H1 (cell line): ENCODE measurements at places on chromosomes 7 and 10. TPM values are rescaled to one million over a fixed set of nuclear protein-coding genes. Genes with fewer than 3 reads are reported as not detected.
A peak's percentile ranks its signal among the peaks of the same experiment; 100 is the strongest.

- peak; percentile 41 for DNase-seq
Measured at GRCh38 chr7:99037327-99037940, 106.5 kb downstream of the SMURF1 start.

DNA sequence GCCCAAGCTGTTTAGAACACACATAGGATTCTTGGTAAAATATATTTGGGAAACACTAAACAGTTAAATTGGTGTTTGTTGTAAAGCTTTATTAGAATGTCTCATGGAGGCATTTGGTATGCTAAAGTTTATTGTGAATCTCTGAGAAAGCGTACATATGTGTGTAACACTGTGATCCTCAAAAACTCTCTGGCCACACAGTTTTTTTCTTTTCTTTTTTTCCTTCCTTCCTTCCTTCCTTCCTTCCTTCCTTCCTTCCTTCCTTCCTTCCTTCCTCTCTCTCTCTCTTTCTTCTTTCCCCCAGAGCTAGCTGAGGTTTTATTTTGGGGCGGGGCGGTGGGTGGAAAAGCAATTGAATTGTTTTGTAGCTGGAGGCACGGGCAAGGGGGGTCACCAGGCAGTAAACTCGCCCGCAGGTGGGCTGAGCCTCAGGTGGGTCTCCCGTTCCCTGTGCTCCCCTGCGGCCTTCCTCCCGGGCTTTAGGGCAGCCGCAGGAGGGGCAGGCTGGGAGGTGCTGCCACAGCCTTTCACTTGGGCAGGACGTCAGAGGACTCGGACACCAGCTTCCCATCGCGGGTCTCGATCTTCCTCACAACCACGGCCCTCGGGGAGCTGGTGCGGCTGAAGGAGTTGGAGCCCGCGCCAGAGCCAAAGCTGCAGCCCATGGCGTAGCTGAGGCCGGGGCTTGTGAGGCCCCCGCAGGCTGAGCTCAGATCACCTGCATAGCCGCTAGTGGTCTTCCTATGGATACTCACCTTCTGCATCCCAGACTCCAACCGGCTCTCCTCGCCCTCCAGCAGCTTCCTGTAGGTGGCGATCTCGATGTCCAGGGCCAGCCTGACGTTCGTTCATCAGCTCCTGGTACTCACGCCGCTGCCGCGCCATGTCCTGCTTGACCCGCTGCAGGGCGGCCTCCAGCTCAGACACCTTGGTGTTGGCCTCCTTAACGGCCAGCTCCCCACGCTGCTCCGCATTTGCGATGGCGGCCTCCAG lies 459.0 kb downstream of the GATA3 start:
- DNase-seq = peak; percentile 9

DNA sequence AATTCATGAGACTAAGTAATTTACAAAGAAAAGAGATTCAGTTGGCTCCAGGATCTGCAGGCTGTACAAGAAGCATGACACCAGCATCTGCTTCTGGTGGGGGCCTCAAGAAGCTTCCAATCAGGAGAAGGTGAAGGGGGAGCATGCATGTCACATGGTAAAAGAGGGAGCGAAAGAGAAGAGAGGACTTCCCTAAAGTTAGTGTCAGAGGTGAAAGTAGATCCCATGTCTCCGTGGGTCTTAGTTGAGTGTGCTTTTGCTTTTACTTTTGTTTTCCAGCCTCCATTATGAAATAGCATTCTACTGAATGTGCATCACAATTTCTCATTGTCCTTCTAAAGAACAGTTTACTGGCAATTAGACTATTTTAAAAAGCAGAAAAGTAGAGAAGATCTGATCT lies 213.6 kb upstream of the FZD1 start:
- DNase-seq = no peak

DNA sequence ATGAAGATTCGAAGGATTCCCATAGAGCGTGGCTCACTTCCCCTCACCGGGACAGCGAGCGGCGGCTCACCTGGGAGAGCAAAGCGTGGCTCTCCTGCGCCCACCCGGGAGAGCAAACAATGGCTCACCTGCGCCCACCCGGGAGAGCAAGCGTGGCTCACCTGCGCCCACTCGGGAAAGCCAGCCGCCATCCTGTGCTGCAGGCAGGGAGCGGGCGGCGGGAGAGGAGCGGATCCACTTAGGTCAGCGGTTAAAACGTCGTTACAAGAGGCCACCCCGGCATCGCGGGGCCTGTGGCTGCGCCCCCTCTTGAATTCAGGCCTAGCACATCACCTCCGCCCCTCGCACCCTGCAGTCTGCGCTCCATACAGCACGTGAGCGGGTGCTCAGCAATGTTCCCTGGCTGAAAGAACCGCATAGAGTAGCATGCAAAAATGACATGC lies 461 bp upstream of the FIGNL1 start:
- no peak for DNase-seq

DNA sequence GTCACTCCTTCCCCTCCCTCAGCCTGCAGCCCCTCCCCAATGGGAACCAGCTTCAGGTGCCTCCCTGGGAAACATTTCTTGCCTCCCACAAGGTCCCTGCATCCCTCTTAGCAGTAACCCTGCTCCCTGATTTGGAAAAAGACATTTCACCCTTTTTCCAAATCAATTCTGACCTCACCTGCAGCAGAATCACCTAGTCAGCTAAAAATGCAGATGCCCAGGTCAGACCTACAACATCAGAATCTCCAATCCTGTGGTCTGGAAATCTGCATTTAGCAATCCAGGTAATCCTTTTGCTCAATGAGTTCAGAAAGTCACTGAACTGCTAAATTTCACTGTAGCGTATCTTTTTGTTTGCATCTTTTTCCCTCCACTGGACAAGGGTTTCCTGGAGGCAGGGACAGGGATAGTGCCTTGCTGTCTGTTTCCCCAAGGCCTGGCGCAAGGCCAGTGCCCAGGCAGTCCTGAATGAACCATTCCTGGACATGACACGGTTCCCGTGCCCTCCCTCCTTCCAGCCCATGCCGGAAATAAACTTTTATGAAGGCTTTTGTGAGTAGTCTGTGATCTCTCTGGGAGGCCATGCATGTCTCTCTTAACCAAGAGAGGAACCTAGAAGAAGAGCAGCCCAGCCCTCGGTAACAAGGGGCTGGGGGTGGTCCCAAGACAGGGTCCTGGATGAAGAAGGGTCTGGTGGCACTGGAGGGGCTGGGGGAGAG lies 44.0 kb downstream of the COL13A1 start:
- DNase-seq = no peak

DNA sequence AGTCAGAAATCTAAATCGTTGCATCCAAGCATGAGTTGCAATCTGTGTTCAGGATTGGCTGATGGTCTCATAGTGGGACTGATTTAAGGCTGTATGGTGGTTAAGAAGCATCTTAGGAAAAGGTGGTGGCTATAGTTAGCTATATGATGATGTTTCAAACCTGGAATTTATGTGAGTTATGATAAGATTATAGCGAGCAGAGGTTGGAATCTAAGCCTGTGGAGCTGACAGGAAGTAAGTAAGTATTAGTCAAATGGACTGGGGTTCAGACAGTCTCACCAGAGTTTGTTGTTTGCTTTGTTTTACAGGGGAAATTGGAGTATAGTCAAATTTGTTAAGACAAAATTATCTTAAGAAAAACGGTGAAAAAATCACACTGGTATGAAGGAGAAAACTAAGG lies 56.7 kb downstream of the ANKRD7 start:
- no peak for DNase-seq

GRCh38 chr10:128959746-128960145 lies 507.3 kb upstream of the MGMT start:
- no peak for DNase-seq

- DNase-seq = no peak
Measured at GRCh38 chr7:44291066-44291732, 34.2 kb downstream of the CAMK2B start.

GRCh38 chr10:98296524-98296923 lies 28.5 kb upstream of the LOXL4 start:
- no peak for DNase-seq

DNA sequence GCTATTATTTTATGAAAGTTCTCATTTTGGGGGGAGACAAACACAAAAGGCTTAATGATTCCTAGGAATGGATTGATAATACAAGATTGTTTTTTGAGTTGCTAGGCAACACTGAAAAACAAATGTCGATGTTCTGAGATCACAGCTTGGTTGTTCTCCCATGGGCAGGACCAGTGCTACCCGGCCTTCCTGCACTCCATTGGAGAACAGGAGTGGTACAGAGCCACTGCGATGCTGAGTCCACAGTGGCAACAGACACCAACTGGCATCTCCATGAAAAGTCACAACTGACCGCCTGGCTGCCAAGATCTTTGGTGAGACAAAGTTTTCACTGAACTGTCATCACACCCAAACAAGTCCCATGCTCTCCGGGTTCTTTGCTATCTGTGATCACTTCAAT lies 68.9 kb upstream of the NMT2 start:
- no peak for DNase-seq

DNA sequence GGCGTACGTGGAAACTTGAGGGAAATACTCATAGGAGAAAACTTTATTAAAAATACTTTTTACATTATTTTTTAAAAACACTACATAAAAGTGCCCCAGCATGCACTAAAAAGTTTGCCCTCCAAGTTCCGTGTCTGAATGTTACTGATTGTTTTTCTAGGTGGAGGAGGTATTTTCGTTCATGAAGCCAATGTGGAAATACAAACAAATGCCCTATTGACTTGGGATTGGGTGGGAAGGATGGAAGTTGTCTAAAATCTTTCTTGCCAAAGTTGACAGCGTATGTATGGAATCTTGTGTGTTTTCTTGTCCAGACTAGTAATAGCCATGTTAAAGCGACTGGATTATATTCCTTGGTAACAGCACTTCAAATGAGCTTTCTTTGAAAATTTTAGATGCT lies 1.2 kb downstream of the PROSER2 start:
- no peak for DNase-seq

GRCh38 chr7:96380111-96380512 lies 58.2 kb upstream of the SLC25A13 start:
- no peak for DNase-seq

DNA sequence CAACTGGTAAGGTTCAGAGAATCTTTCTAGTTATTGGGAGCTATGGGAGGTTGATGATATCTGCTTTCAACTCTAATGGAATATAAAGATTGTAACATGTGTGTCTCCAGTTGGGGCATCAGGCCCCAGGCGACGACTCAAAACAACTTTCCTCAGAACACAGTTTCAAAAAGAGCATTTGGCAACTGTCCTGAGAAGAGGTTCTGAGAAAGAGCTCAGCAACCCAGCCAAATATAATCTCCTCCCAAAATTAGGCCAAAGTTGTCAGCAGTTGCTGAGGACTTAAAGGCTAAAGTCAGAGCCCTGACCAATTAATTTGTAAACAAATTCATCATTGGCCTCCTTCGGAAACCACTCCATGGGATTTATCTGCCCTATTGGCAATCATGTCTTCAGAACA lies 251.1 kb upstream of the NFE2L3 start:
- DNase-seq = no peak

GRCh38 chr10:58775960-58776567 lies 263.4 kb downstream of the BICC1 start:
- DNase-seq = no peak

DNA sequence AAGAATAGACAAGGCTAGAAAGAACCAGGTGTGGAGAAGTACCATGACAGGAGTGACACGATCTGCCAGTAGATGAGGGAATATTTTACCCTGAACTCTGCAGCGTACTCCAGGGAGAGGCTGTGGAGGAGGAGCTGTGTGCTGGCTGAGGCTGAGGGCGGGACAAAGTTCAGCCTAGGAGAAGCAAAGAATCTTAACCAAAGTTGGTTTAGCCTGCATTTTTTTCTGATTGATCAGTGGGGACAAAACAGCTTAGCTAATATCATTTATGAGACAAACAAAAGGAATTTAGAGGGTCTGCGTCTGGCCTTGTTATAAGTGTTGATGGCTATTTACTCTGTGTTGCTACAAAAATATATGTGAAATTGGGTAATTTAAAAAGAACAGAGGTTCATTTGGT lies 5.2 kb upstream of the NPSR1 start:
- no peak for DNase-seq

DNA sequence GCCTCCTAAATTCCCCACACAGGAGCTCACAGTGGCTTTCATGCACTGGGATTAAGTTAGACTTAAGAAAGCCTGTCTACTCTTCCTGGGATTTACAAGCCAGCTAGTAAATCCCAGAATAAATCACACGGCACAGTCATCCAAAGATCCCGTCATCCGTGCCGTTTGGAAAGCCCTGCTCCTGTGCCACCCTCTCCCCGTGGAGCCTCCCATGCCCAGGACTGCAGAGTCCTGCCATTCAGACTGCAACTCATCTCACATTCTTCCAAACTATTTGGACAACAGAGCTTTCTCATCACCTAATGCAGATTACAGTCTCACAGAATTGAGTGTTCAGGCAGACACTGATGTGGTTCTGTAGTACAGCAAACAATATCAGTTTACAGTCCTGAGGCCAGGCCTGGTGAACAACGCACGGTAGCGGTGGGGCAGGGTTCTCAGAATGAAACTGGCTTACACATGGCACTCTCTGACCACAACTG lies 166.5 kb downstream of the EGFR start:
- peak; percentile 28 for DNase-seq

GRCh38 chr7:41955893-41956675 lies 253.2 kb upstream of the INHBA start:
- peak; percentile 57 for DNase-seq

- DNase-seq = no peak
Measured at GRCh38 chr10:89653410-89653869, 8.4 kb upstream of the PANK1 start.

DNA sequence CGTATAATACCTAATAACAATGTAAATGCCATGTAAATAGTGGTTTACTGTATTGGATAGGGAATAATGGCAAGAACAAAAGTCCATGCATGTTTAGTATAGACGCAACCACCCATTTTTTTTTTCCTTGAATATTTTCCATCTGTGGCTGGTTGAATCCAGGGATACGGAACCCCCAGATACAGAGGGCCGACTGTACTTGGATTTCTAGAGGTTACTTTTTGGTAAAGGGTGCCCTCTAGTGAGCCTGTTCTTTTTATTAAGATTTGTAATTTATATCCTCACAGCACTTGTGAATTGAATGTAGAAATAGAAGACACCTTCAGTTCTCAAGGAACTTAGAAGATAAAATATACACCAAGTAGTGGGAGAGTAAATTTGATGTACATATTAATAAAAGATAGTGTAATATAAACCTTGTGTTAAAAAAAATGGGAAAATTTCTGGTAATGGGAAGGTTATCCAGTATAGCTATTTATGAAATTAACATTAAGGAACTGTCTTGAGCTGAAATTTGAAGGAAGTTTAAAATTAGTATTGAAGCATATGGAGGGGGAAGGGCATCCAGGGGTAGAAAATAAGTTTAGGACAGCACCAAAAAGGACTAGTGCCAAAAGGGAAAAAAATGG lies 32.0 kb downstream of the EXOC6 start:
- no peak for DNase-seq

GRCh38 chr7:99028261-99028973 lies 115.5 kb downstream of the SMURF1 start:
- no peak for DNase-seq

DNA sequence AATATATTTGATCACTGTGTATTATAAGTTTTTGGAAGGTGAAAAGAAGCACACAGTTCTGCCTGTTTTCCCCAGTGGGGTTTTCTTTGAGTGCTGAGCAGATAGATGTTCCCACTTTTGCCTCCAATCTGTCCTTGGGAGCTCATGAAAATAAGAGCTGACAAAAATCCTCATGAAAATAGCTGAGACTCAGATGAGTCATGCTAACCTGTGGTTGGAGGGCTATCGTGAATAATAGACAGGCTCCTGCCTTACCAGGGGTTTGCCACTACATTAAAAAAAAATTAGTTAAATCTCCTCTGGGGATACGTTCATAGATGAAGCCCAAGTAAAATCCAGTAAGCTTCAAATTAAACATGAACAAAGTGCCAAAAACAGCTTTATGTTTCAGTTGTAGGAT lies 10.9 kb upstream of the AOAH start:
- DNase-seq = no peak

INSYN2A gene
- 0.08 and 0.11 TPM in 2 replicates for polyA plus RNA-seq

TMEM229A gene
- 0.31 and 0.33 TPM in 2 replicates for polyA plus RNA-seq

SYT15 gene
- polyA plus RNA-seq = 0.39 and 0.58 TPM in 2 replicates

DTX2 gene
- polyA plus RNA-seq = 37.4 and 52.3 TPM in 2 replicates

NSUN6 gene
- polyA plus RNA-seq = 4.7 and 5.9 TPM in 2 replicates
